ENCODE measurements at places on chromosomes 3 and 15. TPM values are rescaled to one million over a fixed set of nuclear protein-coding genes. Genes with fewer than 3 reads are reported as not detected.

The CAMKV gene
- 56.6 TPM for total RNA-seq

The P2RY1 gene
- 32.9 TPM for total RNA-seq

GRCh38 chr3:172102123-172102882, 62.9 kb downstream of the FNDC3B start:
- DNase-seq, result no peak

DNA sequence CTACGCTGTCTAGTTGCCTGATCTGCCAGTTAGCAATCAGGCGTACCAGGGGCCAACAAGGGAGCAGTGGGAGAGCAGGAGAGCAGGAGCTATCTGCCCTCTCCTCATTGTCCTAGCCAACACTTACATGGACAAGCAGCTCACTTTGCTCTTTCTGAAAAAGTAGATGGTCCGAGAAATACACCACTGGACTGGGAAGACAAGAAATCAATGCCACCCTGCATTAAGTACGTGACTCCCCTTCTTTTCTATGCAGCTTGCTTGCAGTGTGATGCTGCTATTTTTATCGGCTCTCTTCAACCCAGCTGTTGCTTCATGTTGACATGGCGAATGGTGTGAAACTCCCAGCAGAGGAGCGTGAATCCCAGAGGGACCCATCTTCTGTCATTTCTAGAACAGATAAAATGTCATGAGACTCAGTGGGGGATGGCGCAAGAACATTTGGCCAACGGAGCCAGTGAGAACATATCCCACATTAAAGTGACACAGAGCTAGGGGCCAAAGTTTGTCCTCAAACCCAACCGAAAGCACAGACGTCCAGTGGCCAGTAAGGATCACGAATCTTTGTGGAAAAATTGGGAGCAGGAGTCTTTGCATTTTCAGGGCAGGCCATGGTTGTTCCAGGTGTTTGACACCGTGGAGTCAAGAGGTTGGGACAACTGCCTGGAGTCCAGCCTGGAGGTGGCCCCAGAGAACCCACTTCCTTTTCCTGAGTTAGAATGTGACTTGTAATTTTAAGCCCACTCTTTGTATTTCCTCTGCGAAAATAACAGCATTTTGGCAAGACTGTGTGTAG, 53.7 kb upstream of the MEF2A start:
- DNase-seq, result no peak

- DNase-seq, result no peak
Measured at GRCh38 chr15:52857471-52857870, 67.3 kb upstream of the ONECUT1 start.

- DNase-seq, result no peak
Measured at GRCh38 chr3:62184559-62184958, 188.8 kb downstream of the FEZF2 start.

DNA sequence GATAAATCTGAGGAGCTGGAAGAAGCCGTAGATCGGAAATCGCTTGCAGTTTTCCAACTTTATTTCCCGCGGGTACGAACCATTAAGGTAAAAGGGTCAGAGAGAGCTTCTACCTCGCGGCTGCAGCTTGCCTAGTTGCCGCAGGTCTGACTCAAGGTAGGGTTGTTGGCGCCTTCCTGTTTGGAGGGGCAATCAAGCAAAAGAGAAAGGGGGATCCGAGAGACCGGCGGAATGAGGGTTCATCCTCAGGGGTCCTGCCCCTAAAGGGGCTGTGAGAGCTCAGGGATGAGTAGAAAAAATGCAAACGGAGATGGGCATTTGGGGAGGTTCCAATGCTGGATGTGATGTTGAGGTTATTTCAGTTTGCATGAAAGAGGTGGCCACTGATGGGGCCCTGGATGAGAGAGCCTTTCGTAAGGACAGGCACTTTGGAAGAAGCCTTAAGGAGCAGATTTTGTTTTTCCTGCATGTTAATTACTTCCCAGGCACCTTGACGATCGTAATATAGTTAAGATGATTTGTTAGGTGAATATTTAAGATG, 265.4 kb downstream of the CGGBP1 start:
- peak; percentile 13 for DNase-seq

- no peak for DNase-seq
Measured at GRCh38 chr15:81852411-81853149, 193.2 kb downstream of the MEX3B start.

DNA sequence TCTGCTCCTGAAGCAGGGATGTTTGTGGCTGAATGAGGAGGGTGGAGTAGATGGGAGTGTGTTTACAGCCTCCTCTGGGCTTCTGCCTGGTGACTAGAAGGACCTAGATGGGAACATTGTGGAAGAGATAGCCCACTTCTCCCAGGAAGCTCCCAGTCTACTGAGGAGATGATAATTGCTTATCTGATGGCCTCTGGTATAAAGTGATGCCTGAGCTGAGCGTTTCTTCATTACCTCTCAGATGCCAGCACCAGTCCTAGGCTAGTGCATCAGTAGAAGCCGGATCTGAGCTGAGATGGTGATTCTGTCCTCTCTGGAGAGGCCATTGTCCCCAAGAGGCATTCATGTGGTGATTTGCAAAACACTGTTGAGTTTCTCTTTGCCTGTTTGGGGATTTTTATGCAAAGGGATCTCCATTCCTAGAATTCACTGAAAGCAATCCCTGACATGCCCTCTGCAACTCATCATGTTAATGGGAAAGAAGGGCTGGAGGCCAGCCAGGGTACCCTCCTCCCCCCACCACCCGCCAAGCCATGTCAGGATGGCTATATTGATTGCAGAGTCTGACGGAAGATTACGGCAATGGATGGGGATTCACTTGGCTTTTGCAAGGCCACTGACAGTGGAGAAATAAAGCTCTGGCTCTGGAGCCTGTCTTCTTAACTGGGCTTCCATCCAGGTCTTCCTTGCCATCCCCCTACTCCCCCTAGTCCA, 166.4 kb upstream of the ROPN1 start:
- peak; percentile 59 for DNase-seq

GRCh38 chr15:78388865-78389264, 48.7 kb downstream of the CRABP1 start:
- DNase-seq, result no peak

- no peak for DNase-seq
Measured at GRCh38 chr15:65027593-65027992, 1.8 kb downstream of the MTFMT start.

DNA sequence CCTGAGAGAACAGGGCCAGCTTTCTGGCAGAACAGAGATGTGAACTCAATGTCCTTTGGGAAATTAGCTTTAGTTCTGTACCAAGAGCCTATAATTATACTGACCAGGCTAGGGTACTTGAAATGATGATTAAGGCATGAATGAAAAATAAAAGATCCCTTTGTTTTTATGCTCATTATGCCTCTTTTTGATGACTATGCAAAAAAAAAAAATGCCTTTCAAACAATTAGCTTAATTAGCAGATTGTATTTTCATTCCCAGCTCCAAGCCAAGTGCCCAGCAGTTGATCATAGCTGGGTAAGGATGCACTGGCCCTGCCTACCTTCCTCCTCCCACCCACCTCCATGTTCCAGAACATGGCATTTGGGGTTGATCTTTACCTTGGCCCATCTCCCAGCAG, 56.8 kb downstream of the LYZL4 start:
- DNase-seq, result no peak

- DNase-seq, result no peak
Measured at GRCh38 chr15:28955993-28956421, 70.2 kb downstream of the APBA2 start.

DNA sequence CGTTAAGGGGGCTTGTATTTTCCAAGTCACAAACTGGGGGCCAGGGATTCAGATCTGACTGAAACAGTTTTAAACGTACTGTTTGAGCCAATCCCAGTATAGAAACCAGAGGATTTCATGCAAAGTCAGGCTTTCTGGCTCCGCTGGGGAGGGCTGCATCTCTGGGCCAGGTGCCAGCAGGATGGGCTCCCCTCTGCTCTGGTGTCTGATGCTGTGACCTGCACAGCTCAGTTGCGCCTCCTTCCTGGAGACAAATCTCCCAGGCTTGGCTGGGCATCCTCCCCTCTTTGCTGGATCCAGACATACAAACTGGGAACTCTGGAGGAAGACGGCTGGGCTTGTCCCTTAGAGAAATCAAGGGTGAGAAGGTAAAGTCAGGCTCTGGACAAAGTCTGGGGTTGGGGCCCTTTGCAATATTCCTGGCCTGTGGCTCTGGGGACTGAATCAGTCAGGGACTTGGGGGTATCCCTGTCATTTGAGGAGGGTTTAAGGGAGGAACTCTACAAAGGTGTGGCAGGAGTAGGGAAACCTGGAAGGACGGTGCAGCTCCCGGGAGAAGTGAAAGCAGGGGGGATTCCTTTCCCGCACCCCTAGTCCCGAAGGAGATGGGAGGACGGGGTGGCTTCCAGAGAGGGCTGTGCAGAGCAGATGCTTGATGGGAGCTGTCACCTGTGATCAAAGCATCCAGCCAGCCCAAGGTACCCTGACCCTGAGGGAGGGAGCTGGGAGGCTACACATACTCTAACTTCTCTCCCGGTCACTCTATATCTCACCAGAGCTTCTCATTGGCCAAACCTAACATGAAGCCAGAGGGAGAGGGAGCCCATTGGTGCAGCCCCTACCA, 114.8 kb upstream of the ATP2B2 start:
- DNase-seq, result no peak
